ENCODE measurements at places on chromosomes 16 and 17.

- no peak for DNase-seq
Observed at GRCh38 chr17:27743281-27743885, 56.9 kb downstream of the NOS2 start.

DNA sequence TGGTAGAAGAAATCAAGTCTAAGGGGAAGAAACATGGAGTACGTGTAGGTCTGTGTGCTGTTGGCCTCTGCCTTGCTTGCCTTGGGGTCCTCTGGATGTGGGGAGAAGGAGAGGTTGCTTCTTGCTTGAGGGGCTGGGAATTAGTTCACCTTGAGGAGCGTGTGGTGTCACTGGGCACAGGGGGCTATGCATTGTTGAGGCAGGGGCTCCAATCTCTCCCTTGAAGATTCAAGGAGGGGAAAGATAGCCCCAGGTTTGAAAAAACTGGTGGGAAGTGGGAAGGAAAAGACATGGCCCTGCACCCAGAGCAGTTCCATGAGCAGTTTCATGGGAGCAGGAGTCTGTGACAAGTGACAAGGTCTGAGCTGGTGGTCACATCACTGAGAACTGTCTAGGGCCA lies 103.4 kb downstream of the CYLD start:
- no peak for DNase-seq

DNA sequence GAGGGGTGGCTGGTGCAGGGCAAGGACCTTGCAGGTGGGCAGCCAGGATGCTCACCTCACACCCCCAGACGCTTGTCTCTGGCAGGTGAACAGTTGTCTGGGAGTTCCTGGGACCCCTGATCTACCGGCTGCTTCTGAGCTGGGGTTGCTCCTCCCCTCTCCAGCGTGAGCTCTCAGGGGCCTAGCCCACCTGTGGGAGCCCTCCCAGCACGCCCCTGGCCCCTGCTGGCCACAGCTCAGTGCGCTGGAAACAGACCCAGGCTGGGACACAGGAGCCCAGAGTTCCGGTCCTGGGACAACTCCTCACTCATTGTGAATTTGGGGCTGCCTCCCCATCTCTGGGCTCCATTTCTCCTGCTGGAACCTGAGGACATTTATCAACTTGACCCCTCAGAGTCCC lies 30.3 kb downstream of the ARHGAP23 start:
- no peak for DNase-seq

DNA sequence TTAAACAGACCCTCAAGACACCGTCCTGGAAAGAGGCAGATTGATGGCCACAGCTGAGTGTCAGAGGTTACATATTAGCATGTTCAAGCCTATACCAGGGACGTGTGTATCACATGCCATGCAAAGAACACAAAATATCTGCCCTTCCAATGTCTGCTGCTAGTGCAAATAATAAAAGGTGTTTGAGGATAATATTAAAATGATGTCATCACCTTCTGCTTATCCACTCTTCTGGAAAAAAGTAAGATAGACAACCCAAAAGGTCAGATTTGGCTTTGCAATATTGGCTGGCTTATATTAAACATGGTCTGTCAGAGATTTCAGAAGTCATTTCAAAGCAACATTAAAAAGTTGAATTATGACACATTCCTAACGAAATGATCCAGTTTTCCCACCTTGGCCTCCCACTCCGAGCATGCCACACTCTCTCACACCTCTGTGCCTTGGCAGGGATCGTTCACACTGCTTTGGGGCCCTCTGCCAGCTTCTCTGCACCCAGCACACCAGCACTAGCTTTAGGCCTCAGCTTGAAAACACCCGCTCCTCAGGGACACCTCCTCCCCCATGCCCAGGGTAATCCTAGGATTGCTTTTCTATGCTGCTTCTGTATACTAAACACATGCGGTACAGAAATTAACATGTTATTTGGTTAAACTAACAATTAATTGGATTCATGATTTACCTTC lies 248.2 kb downstream of the NTN1 start:
- no peak for DNase-seq

GRCh38 chr16:57315416-57315815 lies 30.9 kb upstream of the PLLP start:
- DNase-seq: no peak
